Putamen (tissue), 1 donor: ENCODE measurements at places on chromosomes 1 and 21.
A peak's percentile ranks its signal among the peaks of the same experiment; 100 is the strongest.

DNA sequence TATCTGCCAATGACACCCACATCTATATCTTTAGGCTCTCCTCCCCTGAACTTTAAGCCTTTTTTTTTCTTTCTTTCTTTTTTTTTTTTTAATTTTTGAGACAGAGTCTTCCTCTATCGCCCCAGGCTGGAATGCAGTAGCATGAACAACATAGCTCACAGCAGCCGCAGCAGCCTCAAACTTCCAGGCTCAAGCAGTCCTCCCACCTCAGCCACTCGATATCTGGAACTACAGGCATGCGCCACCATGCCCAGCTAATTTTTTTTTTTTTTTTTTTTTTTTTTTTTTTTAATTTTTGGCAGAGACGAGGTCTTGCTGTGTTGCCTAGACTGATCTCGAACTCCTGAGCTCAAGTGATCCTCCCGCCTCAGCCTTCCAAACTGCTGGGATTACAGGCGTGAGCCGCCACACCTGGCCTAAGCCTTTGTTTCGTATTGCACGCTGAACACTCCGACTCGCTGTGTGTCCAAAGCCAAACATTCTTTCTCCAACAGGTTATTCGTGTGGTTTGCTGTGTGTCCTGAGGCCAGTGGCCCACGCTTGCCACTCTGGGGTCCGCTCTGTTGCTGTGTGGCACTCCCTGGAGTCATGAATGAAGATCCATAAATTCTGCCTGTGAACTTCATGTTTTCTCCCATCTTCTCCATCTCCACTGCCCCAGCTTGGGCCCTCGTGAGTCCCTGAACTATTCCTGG, 119.4 kb downstream of the CAMTA1 start:
- DNase-seq: no peak

GRCh38 chr1:179016706-179017382, 8.8 kb upstream of the FAM20B start:
- peak; percentile 86 for DNase-seq

GRCh38 chr21:28516991-28517592, 475.6 kb downstream of the LTN1 start:
- DNase-seq: peak; percentile 11

- no peak for DNase-seq
These were observed 85.7 kb upstream of the ETS2 start for GRCh38 chr21:38720074-38720473.

GRCh38 chr21:35197992-35198431, 148.9 kb upstream of the RUNX1 start:
- DNase-seq: no peak

DNA sequence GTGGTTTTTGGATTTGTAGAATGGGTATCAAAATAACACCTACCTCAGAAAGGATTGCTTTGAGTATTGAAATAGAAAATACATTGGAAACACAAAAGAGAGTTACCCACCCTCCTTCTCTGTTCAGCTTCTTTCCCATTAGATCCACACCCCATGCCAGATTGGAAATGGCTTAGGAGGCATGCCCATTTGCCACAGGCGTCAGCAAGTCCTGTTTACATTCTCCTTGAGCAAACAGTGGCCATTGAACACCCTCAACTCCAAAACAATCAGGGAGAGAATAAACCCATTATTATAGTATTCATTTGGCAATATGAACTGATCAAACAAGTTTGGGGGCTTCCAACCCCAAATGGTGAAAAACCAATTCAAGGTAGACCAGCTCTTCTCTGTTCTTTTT, 2.4 kb downstream of the ELAPOR1 start:
- no peak for DNase-seq

DNA sequence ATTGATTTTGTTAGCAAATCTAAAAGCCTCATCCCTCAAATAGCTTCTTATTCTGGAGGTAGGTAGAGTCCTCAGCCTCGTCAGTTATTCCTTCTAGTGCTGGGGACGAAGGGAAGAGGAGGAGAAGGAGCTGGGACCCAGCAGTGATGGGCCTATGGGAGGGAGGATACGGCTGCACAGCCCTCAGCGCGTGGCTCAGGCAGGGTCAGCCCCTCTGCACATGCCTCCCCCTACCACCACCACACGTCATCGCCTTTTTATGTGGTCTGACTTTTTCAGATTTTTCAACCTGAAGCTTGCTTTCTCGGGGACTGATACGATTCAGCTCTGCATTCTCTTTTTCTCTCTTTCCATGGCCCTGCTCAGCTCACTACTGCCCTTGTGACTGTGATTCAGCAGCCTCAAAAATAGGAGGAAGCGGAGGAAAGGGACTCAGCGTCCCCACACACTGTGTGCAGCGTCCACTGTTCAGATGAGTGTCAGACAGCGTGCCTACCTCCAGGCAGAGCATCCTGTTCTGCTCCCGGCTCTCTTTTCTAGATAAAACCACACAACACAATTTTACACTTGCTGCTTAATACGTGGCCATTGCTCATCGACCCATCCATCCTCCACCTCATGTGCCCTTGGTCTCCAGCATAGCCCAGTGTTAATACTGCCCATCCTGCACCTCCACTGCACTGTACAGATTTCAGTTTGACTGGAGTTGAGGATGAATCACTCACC, 827 bp downstream of the OR2B11 start:
- no peak for DNase-seq

GRCh38 chr1:170823120-170823519, 112.2 kb upstream of the MROH9 start:
- no peak for DNase-seq

DNA sequence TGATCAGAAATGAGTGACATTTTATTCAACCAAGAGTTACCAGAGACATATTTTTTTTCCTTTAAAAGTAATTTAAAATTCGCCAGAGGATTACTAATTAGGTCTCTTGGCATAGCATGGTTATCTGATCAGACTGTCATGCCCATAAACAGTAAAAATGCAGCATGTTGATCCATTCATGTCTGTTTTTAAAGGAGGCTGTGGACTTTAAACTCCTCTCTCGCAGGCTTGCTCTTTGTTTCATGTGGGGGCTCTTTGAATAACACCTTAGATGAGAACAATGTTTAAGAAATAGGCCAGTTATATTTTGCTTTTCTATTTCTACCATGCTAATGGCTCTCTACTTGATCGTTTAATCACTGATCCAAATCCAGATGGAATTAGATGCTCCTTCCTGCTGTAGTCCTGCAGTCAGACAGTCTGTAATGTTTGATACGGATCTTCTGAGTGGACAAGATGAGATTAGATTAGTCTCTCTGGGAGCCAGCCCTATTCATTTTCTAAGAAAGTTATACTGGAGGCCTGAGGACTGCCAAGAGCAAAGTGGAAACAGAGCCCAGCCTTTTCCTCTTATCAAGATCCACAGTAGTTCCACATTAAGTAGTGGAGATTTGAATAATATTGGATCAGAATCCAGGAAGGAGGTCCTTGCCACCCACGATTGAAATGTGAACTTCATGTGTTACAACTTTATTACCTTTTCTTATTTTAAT, 197.4 kb downstream of the HS2ST1 start:
- no peak for DNase-seq

GRCh38 chr21:44495611-44496563, 40.6 kb downstream of the LRRC3 start:
- no peak for DNase-seq

GRCh38 chr1:65309304-65310077, at the start of gene DNAJC6:
Gene DNAJC6, plus strand, starts transcription at chr1:65309543. Its CDS starts 203 bp downstream, at chr1:65309746.
- DNase-seq: peak; percentile 69

- no peak for DNase-seq
These were observed 7.0 kb upstream of the KCNE1 start for GRCh38 chr21:34519016-34519415.

- DNase-seq: no peak
These were observed 71.1 kb downstream of the ZSWIM5 start for GRCh38 chr1:45135316-45135715.

DNA sequence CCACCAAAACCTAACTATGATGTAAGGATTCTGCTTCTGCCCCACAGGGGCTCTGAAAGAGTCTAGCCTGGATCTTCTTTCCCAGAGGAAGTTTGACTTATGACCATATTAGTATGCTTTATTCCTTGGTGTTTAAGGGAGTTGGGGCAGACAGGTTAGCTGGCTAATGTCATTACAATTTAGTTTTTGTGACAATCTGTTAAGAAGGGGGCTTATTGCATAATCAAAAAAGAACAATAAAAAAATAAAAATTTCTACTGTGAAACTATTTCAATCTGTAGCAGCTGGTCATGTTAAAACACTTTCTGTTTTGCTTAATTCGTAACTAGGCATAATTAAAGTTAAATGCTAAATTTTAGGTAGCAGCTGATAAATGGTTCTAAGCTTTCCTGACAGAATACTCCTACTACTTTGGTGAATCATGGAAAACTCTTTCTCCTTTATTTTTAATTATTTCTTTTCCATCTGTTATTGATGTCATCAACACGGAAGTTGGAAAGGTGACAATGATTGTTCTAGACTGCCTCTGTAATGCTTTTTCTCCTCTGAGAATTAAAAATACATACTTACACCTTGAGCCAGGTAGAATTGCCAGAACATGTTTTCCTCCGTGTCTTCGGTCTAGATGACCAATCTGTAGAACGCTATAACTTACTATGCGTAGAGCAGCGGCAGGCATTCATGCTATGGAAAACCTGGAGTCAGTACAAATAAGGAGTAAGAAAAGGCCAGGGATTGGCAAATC, 18.6 kb downstream of the DYRK3 start:
- DNase-seq: no peak

DNA sequence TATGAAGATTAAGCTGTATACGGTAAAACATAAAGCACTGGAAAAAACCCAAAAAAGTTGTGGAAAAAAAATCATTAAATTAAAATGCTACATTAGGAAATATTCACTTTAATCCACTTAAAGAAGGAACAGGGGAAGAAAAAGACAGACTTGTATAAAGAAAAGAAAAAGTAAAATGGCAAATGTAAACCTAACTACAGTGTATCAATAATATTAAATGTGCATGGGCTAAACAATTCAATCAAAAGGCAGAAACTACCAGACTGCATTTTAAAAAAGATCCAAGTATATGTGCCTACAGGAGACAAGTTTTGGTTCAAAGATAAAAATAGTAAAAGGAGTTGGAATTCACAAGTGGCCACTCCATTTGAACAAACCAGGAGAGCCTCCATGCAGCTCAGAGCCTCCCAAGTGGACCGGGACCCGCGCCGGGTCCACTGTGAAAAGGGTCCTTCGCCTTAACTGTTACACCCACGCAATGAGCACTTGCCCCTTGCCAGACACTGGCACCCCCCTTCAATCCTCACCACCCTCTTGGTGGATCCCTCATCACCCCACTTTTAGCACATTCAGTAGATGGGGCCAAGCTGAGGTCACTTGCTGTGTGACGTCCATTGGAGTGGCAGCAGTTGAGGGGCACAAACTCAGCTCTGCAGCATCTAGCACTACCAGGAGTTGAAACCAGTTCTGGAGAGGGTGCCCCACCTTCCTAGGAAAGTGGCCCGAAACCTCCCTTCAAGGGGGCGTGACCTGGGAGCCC, 898 bp downstream of the C1orf174 start:
- DNase-seq: no peak

DNA sequence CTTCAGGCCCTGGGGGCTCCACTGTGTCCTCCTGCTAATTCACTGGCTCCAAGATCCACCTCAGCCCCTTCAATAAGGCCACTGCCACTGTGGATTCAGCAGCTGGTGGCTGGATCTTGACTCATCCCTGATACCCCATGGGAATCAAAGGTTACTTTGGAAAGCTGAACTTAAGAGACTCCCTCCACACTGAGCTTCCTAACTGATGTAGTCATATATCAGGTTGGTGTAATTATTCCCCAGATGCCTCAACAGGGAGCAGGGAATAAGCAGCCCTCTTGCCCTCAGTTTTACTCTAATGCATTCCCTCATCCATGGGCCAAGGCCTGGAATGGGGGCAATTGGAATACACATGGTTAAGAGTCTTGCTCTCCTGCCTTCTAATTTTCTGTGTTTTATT, 164.6 kb downstream of the FASLG start:
- no peak for DNase-seq

- no peak for DNase-seq
These were observed 8.5 kb downstream of the GPA33 start for GRCh38 chr1:167081594-167082156.

GRCh38 chr21:16402752-16403151, 673.0 kb downstream of the USP25 start:
- peak; percentile 21 for DNase-seq

DNA sequence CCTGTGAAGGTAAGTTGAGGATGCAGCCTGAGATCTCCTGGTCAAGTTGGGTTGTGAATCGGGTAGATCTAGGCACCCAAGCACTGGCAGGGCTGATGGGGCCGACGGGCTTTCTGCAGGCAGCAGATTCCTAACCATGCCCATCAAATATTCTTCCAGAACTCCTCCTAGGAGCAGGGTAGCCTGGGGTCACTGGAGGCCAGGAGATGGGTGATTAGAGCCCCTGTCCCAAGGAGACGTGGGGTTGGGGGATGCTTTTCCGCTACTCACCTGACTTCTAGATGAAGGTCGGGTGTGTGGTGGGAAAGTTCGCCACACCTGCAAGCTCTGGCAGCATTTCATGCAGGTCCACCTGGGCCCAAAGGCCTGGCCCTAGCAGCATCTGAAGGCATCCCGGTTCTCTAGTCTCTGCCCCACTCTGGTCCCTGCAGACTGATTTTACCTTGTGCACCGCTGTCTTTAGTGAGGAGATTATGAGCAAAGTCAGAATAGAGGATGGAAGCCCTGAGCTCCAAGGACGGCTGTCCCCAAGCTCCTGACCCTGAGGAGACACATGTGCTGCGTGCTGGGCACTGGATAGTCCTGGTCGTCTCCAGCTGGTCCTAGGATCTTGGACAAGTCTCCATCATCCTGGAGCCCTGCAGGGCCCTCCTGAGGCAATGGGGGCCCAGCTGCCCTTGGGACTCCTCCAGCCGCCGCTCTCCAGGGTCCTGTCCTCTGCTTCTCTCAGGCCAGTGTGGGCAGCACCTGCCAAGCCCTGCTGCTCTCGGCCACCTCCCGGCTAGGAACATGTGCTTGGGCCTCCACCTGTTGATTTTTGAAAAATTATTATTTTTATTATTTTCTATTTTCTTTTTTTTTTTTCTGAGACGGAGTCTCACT, 21.8 kb upstream of the C2CD2 start:
- no peak for DNase-seq

GRCh38 chr1:51926171-51926812, 47.8 kb upstream of the NRDC start:
- no peak for DNase-seq

DNA sequence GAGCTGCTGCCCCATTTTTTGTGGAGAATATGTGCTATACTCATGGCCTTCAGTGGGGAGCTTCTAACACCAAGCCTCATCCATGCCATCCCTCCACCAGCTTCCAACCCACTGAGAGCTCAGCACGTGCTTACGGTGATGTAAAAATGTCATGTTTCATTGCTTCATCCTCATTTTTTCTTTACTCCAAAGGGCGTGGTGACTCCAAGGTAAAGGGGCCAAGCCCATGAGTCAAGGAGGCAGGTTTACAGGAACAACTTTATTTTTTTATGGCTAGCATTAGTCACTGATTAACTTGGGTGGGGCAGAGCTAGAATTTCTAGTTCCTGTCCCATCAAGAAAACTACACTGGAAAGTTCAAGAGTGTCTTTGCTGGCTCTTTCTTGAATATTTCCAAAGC, at the start of gene C1orf226:
Gene C1orf226, plus strand, starts transcription at position 346 of the 400 bp plus-strand sequence. CDS start 174 bp downstream, outside the sequence.
- no peak for DNase-seq
